Stimulated activated CD4-positive, alpha-beta T cell treated with anti-CD3 and anti-CD28 coated beads, Interleukin-12 subunit alpha, Interleukin-12 subunit beta, amount 100 ng/mL, for 4 hours (primary cell): ENCODE measurements at places on chromosomes 2 and 18.

- DNase-seq: no peak
Measured at GRCh38 chr2:197001921-197002320, 75.4 kb upstream of the PGAP1 start.

DNA sequence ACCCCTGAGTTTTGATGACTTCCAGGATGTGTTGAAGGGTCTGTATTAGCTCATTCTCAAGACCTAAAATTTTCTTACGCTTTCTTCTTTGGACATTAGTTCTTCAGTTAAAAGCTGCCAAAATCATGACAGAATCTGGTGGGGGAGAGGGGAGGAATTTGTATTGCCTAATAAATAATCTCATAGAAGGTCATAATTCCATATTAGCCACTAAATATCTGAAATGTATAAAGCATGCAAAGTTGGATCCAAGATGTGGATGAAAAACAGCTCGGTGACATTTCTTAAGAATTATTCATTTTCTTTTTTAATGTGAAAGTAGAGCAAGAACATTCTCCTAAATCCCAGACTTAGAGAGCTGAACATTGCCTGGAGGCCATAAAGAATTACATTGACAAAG lies 120.1 kb downstream of the MMADHC start:
- no peak for DNase-seq

GRCh38 chr2:102103992-102104871 lies 38.3 kb upstream of the IL1R1 start:
- peak; percentile 64 for DNase-seq

DNA sequence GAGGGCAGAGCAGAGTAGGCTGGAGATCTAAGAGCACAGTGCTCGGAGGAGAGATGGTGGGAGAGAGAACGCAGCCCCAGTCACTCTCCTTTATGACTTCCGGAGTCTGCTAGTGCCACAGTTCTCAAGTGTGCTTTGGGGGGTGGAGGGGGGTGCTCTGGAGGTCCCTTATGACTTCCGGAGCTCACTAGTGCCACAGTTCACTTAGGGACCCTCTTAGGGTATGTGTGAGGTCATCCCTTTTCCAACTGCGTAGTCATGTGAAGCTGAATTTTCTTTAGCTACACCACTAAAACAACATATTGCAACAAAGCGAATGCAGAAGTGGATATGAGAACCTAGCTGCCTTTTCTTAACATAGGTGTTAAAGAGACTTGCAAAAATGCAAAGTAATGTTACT lies 153.7 kb upstream of the KCTD1 start:
- DNase-seq: no peak

DNA sequence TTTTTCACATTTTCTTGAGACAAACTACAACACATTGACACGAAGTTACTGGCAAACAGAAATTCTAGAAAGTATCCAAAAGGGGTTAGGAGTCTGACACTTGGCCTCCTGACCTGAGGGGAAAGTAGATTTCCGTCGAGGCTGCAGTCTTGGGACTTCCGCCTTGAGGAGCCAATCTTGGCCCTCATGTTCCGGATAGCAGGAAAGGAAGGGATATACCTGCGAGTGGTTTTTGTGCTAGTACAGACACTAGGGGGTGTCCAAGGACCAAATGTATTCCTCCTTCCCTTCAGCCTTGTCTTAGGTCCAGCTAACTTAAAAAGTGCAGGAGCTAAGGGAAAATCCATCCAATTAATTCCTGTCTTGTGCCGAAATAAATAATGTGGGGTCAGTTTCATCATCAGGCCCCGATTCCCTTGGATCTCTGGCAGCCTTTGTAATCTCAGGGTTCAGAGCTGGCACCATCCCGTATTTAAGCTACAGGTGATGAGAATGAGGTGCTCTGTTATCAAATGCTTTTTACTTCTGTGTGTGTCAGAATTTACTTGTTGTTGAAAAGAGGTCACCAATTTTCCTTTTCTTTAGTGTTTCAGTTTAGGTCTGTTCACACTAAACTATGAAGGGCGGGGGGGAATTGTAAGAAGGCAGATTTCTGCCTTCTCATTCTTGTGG lies 330.2 kb upstream of the FANCL start:
- DNase-seq: no peak

- DNase-seq: no peak
Measured at GRCh38 chr2:135175177-135175576, 123.1 kb downstream of the RAB3GAP1 start.

DNA sequence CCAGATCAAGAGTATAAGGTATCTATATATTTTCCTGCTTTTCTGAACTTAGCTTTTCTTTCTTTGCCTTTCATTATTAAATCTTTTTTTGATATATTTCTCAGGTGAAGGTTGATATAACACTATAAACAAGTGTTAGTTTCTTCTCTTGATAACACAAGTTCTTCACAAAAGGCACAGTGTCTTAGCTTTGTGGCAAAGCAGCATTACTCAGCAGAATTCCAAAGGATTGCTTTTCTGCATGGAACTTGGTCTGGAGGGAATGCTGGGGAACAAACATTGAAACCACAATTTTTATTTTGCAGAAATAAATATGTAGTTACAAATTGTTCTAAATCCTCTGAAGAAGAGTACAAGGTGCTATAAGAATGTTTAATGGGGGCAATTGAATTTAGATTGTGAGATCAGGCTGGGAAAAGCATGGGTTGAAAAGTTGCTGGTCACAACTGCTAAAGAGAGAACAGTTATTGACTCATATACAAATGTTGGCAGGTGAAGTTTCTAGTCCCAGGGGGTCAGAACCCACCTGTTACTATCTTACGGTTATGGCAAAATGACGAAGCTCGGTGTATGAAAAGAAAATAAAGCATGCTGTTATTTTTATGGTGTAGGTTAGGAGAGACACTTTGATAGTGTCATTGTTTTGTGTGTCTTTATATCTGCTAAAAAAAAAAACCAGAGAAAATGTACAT lies 68.2 kb downstream of the UBR3 start:
- DNase-seq: no peak

- DNase-seq: no peak
Measured at GRCh38 chr2:30403592-30404312, 43.3 kb upstream of the LCLAT1 start.

- no peak for DNase-seq
Measured at GRCh38 chr2:234535464-234535863, 38.6 kb upstream of the ARL4C start.

GRCh38 chr2:181306785-181307184 lies 150.4 kb upstream of the ITGA4 start:
- DNase-seq: no peak

- no peak for DNase-seq
Measured at GRCh38 chr2:199956062-199956380, 639 bp downstream of the MAIP1 start.

DNA sequence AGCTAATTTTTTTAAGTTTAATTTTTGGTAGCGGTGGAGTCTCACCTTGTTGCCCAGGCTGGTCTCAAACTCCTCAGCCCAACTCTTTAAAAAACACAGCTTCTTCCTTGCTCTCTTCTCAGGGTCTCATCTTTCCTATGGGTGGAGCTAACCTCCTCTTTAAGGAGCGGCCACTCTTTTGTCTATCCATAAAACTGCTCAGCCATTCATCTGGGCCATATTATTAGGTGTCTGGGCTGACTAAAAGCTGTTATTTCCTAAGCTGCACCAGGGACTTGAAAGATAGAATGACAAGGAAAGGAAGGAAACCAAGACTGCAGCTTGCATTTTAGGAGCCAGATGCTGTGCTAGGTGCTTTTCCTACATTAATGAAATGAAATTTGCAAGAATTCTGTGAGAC lies 35.8 kb upstream of the THOC1 start:
- no peak for DNase-seq

- no peak for DNase-seq
Measured at GRCh38 chr2:120262761-120263428, 10.2 kb downstream of the RALB start.

DNA sequence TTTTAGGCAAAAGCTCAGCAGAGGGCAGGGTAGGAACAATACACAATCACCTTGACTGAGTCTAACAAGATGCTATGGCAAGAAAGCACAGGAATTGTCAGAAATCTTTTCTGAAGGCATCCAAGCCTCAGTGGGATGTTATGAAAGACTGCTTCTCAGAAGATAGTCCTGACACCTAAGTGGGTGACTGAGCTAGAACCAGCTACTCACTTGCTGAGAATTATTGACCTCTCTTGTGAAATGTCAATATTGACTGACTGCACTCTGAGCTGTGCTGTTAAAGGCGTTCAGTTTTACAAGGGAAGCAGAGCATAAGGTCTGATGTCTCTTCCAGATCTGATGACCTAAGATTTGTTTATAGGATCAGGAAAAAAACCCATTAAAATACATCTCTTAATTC lies 46.1 kb downstream of the TACR1 start:
- no peak for DNase-seq

DNA sequence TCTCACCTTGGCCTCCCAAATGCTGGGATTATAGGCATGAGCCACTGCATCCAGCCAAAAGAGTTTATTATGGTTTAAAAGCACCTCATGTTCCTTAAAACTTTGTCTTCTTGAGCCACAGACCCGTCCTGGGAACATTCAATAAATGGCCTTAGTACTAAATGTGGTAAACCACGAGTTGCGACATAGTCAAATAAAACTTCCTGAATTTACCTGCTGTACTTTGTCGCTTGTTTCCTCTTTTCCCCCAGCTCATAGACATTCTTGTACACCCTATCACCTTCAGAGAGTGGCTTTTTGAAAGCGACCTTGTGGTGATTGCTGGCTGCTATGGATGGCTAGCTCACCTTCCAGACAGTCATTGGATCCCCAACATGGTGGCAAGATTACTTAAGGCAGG lies 310.4 kb downstream of the LRRTM1 start:
- no peak for DNase-seq

DNA sequence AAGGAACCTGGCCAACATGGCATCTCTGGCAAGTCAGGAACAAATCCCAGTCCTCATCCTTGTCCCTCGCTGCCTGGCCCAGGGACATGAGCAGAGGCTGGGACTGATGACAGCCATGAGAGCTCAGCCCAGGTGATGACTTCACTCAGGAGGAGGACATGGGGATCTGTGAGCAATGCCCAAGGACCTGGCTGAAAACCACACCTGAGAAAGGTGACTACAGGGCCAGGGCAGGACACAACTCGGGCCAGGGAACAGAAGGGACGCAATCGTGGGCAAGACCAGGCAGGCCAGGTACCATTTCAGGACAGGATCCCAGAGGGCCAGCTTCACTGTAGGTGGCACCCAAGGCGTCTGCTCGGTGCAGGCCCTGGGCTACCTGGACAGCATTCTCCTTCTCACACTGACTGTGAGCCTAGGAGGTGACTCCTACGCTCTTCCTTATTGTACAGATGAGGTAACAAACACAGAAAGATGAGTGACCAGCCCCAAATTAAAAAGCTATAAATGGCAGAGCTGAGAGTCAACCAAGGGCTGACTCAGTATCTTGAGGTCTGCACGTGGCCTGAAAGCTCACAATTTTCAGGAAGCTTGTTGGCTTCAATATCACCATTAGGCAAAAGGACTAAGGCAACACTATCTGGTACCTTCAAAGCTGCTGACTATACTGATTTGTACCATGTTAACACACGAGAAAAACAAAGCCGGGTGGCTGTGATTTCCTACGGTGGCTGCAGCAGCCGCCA lies 141.1 kb downstream of the EIPR1 start:
- DNase-seq: no peak

GRCh38 chr2:48952614-48953013 lies 197.1 kb upstream of the LHCGR start:
- DNase-seq: no peak

GRCh38 chr2:173419506-173419905 lies 64.8 kb downstream of the CDCA7 start:
- DNase-seq: no peak

DNA sequence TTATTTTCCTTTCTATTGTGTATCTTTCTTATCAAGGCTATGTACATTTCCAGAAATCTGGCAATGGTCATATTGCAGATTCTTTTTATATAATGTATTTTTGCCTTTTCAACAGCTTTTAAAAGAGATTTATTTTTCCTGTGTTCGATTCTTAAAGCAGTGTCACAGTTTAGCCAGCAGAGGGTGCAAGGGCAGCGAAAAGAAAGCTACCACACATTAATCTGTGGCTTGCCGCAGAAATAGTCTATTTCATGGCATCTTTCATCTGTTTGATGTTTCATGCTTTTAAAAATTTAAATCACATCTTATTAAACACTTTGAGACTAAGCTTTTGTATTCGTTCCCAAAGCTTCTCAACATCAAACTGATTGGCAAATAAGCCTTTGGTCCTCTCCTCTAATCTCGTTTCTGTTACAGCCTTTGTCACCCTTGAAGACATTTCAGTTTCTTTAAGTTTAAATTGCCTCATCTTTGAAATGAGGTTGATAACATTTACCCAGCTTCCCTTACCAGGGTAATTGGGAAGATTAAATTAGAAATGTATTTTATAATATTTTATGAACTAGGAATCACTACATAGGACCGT lies 73.3 kb downstream of the PIK3C3 start:
- DNase-seq: peak; percentile 3

DNA sequence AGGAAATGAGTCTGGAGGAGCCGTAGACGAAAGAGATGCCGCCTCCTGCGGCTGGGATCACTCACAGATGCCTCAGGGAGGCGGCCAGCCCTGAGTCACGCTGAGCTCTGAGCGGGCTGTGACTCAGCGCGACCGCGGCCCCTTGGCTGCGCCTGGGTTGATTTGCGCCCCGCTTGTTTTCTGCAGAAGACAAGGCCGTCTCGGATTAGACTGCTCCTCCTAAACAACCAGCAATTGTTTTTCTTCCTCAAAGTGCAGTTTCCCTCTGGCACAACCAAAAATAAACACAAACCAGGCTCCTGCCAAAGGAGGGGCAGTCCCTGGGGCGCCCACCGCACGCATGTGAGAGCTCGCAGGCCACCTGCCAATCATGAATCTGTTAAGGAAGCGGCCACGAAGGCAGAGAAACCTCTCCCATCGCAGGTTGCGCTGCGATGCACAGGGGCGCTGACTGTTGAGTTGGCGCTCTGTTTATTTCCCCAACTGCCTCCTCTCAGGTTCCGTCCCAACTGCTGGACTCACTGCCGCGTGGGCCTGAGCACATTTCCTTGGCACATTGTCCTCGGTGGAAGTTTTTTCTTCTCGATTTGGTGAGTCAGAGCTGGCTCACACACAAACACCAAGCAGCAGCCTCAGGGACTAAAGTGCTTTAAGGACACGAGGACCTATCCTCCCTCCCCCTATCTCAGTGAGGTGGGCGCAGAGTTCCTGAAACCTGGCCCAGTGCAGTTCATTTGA lies 85.2 kb upstream of the NDUFV2 start:
- peak; percentile 69 for DNase-seq

DNA sequence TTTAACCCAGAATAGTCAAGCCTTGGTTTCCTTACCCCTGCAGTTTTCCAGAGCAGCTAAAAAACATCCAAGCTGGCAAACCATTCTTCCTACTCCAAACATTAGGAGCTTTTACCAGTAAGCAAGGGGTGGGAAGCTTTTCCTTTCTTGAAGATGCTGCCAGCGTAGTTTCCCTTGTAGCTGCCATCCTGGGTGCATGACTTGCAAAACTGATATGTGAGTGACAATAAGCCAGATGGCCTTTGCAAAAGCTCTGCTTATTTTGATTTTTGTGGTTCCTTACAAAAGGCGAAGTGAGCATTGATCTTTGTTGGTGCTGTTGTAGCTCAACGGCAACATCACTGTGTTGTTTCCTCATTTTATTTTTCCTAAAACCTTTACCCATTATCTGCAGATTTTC lies 138.8 kb downstream of the WDSUB1 start:
- no peak for DNase-seq

GRCh38 chr18:70041459-70042050 lies 93.9 kb upstream of the CD226 start:
- DNase-seq: no peak
